ENCODE measurements at places on chromosomes 3 and 15.

DNA sequence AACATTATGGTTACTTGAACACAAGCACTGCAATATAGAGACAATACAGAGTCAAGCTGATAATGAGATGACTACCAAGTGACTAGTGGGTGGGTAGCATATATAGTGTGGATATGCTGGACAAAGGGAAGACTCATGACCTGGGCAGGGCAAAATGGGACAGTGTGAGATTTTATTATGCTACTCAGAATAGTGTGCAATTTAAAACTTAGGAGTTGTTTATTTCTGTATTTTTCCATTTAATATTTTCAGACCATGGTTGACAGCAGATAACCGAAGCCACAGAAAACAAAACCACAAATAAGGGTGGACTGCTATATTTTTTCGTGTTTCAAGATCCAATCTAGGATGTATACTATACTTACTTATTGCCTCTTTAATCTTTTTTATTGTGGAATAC is 19.6 kb downstream of the GALK2 start:
- DNase-seq = no peak

DNA sequence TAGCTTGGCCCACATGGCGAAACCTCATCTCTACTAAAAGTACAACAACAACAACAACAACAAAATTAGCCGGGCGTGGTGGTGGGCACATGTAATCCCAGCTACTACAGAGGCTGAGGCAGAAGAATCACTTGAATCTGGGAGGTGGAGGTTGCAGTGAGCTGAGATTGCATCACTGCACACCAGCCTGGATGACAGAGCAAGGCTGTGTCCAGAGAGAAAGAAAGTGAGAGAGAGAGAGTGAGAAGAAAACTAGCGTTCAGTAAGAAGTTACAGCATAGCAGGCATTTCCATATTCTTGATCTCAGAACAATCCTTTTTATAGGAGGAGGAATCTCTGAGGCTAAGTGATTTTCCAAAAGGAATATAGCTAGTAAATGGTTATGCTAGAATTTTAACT is 1076.1 kb downstream of the AGBL1 start:
- no peak for DNase-seq

DNA sequence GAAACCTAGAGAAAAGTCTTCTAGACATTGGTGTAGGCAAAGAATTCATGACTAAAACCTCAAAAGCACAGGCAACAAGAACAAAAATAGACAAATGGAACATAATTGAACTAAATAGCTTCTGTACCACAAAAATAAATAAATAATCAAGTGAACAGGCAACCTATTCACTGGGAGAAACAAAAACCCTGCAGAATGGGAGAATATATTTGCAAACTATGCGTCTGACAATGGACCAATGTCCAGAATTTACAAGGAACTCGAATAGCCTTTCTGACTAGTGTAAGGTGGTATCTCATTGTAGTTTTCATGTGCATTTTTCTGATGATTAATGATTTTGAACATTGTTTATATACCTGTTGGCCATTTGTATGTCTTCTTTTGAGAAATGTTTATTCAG is 37.0 kb upstream of the GCSAM start:
- no peak for DNase-seq

DNA sequence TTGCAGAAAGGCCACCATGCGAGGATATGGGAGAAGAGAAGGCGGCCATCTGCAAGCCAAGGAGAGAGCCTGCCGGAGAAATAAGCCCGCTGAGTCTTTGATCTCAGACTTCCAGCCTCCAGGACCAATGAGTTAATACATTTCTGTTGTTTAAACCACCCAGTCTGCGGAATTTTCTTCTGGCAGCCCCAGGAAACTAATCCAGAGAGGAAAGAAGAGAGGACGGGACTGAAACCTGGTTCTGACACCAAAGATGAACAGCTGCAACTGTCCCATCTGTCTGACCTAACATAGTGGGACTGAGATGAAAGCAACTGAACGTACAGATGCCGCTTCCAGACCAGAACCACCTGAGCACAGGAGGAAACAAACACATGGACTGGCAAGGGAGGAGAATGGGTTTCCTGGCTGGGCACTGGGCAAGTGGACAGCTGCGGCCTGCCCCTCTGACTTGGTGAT is 32.3 kb downstream of the VGLL4 start:
- DNase-seq = no peak

GRCh38 chr3:119557877-119558269 is 1.5 kb downstream of the CD80 start:
- DNase-seq = no peak

- no peak for DNase-seq
Observed at GRCh38 chr3:150077107-150077506, 106.4 kb upstream of the PFN2 start.

- DNase-seq = no peak
Observed at GRCh38 chr3:186171521-186171920, 62.6 kb upstream of the ETV5 start.

DNA sequence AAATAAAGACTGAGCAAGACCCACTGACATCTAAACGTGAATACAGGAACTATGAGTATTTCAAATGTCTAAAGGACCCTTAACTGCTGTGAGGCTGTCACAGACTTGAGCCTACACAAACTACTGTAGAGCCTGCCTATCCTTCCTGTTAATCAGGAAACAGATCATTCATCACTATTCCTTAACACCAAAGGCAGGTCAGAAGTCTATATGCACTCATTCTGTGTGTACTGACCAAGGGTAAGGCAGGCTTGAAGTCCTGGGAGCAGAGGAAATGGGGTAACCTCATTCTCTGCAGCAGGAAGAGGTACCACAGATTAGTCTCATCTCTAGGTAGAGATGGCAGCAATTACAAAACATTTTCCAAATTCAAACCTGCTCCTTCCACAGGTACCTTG is 30.7 kb downstream of the NPTN start:
- no peak for DNase-seq

GRCh38 chr3:4174791-4175190 is 128.4 kb upstream of the SETMAR start:
- no peak for DNase-seq

GRCh38 chr3:59576606-59577005 is 526.8 kb upstream of the CFAP20DC start:
- no peak for DNase-seq

DNA sequence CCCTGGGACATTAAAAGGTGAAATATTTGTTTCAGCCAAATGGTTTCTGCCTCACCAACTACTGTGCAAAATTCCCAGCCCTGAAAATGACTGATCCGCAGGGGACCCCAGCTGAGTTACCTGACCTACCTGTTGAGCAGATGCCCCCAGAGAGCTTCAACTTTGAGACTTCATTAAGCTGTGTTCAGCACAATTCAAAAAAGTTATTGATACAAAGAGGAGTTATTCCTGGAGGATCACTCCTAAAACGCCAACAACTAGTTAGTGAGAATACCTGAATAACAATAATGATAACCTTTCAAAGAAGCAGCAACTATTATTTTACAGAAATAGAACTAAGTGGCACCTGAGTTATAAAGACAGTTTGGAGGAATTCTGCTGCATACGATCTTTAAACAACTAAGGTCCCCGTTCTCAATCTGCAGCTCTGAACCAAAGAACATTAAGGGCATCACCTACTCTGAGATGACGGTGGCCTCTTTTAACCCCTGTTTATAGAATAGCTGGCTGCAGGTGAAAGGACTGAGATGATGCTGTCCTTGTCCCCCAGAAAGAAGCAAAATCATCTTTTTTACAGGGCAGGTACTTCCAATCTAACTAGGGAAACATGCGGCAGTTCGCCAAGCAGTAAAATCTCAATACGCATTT is 659 bp downstream of the GADL1 start:
- no peak for DNase-seq

- no peak for DNase-seq
Observed at GRCh38 chr3:50708620-50709019, 33.9 kb downstream of the DOCK3 start.

- DNase-seq = peak; percentile 35
Observed at GRCh38 chr3:178084938-178085816, 451.1 kb upstream of the KCNMB2 start.

Measured in stimulated activated CD4-positive, alpha-beta T cell treated with anti-CD3 and anti-CD28 coated beads, Interleukin-4, amount 100 ng/mL, for 24 hours (primary cell).